ENCODE measurements at places on chromosomes 11 and 22.
A peak's percentile ranks its signal among the peaks of the same experiment; 100 is the strongest.

DNA sequence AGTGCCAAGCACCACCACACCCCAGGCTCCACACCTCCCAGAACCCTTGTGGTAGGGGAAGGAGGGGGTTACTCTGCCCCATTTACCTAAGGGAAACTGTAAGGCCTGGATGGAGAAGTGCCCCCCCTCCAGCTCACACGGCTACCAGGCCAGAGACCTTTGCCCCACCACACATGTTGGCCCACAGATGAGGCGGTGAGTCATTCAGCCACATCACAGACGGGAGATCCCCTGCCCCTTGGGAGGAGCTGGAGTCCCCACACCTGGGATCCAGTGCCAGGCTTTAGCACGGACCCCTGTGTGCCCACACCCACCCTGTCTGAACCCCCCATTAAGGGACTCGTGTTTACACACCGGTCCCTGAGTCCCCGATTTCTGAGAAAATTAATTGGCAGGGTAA, 24.9 kb downstream of the CDKN1C start:
- no peak for DNase-seq

GRCh38 chr11:57663975-57664374, 3.9 kb upstream of the ZDHHC5 start:
- DNase-seq = no peak

DNA sequence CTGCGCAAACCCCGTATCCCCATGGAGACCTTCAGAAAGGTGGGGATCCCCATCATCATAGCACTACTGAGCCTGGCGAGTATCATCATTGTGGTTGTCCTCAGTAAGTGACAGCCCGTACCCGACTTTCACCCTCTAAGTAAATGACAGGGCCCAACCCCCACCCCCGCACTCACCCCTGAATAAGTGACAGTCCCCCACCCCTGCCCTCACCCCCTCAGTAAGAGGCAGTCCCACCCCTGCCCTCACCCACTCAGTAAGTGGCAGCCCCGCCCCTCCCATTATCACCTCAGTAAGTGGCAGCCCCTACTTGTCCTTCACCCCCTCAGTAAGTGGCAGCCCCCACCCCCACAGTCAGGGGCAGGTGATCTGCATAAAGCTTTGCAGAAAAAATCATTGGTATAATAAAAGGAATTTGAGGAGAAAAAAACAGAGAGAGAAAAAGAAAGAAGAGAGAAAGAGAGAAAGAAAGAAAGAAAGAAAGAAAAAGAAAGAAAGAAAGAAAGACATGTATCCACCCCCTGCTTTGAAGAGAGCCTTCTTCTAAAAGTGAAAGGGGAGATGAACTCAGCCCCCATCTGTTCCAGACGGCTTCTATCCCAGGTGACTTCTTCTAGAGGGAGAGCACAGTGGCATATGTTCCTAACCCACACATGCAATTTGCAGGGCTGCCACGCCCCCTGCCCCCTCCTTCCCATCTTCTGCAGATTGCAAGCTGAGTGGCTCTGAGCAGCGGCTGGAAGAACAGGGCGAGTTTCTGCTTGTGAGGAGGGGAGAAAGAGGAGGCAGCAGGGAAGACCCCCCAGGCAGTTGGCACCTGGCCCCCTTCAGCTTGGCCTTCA, 12.5 kb upstream of the SMIM35 start:
- no peak for DNase-seq

- no peak for DNase-seq
Observed at GRCh38 chr11:95367726-95368125, 136.7 kb upstream of the SESN3 start.

DNA sequence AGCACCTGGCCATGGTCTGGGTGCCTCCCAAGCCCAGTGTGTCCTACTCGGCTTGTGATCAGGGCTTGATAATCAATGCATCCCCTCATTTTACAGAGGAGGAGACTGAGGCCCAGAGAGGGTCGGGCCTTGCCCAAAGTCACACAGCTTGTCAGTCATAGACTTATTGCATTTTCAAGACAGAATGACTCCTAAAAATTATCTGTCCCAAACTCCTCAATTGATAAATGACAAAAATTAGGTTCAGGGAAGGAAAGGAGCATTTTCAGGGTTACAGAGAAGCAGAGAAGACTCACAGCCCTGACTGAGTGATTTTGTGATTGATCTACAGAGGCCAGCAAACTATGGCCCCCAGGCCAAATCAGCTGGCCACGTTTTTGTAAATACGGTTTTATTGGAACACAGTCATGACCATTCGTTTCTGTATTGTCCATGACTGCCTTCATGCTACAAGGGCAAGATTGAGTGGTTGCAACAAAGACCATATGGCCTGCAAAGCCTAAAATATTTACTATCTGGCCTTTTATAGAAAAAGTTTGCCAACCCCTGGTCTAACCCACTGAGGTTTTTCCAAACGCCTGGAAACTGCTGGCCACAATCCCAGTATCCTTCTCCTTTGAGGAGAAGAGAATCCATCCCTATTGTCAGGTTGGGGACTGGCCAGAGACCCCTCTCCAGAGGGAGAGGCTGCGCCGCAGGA, 35.1 kb upstream of the NAV2 start:
- no peak for DNase-seq

DNA sequence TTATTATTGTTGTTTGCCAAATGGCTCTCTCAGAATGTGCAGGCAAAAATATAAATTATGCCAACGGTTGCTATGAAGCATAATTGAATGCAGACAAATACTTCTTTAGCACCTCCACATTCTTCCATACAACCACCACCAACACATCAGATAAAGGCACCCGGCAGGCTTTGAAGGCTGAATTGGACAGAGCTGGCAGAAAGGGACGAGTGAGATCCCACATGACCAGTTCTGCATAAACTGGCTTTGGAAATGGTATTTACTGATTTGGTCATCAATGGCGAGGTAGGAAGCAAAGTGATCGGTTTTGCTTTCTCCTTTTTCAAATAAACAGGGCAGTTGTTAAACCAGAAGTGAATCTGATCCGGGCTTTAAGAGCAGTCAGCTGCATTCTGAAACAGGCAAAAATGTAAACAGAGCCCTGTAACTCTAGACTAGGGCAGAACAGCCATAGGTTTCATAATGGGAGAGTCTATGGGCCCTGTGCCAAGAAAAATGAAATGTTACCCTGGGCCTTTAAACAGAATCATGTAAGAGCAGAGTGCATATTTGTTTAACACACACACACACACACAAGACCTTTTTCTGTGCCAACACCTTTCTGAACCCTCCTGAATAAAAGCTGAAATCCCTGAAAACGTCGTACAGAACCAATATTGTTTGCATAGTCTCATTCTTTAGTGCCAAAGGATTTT, 97.7 kb downstream of the MPPED2 start:
- DNase-seq = no peak

DNA sequence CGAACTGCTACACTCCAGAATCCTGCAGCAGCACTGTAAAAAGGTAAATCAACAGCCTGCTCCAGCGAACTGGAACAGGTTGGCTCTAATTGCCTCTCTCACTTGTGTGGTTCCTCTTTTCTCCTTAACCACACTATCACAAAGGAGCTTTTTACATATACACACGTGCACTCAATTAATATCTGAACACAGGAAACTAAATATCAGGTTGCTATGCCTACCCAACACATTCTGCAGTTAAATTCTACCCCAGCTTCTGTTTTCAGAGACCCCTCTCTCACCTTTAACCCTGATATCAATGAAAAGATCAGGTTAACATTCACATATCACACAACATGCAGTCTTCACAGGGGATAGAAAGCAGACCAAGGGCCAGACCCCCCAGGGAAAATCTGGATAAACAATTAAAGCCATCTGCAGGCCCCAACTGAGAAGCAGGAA, 11.0 kb downstream of the RBFOX2 start:
- DNase-seq = no peak

DNA sequence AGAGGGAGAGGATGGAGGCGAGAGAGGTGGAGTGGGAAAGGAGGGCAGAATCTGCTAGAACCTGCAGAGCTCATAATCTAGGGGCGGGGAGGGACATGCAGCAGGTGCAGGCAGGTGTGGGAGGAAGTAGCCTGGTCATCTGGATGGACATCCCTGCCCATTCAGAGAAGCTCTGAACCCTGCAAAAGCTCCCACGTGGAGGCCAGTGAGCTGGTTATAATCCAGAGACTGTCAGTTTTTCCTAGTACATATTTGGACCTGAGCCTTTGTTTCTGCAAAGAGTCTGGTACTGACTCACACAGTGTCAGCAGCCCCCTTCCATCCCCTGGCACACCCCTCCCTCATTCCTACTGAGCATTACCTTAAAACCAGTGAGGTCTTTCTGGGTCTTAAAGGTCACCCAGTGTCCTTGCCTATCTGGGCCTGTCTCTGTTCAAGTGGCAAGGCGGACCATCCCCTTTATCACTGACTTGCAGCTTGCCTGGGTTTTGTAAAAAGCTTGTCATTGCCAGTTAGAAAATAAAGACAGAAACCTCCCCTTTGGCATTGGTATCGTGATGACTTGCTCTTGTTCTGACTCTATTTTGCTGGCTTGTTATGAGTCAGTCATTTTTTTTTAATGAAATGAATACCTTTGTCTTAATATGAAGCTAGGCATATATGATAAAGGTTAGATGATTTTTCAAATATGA, 26.1 kb downstream of the PTPRJ start:
- no peak for DNase-seq

- DNase-seq = peak; percentile 66
Observed at GRCh38 chr11:64339754-64340408, at the start of gene CCDC88B. TSS of gene CCDC88B (plus strand) at chr11:64340204. CDS start at chr11:64340267, 63 bp downstream.

DNA sequence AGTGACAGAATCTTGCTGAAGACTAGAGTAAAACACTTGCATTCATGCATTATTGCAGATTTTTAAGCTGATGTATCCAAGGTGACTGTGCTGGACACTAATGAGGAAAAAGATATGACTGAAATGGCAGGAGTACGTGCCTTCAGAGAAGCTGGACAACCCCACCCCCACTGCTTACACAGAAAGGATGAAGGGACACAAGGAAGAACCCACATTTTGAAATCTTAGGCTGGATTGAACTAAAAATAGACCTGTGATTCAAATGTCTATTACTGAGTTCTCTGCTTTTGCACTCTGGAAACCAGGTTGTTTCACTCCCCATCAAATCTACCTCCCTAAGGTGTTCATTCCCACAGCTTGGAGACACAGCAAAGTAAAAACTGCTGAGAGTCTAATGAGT, 117.1 kb downstream of the KCNC1 start:
- no peak for DNase-seq

Data from stimulated activated CD4-positive, alpha-beta T cell treated with anti-CD3 and anti-CD28 coated beads, Interleukin-2, amount 100 ng/mL, for 4 hours (primary cell).